Activated naive CD8-positive, alpha-beta T cell treated with anti-CD3 and anti-CD28 coated beads, Interleukin-2, amount 50 U/mL, for 24 hours (primary cell): ENCODE measurements at places on chromosomes 4 and X.

DNA sequence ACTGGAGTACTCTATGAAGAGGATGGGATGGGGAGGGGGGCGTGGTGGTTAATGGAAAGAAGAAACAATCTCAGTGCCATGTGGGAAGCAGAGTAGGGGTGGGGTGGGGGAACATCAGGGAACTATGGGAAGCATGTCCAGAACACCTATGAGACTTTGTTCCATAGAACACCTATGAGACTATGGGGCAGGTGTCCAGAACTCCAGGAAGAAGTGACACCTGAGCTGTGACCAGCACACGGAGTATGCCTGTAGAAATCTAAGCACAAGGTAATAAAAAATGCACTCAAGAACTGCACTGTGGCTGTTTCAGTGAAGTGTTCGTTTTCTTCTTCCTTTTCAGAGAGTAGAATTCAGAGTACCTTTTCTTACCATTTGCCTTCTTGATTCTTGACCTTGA is 704.8 kb upstream of the TENM3 start:
- no peak for DNase-seq

- DNase-seq: no peak
Measured at GRCh38 chrX:137915466-137915865, 349.5 kb downstream of the ZIC3 start.

GRCh38 chr4:169851750-169852149 is 94.0 kb upstream of the HPF1 start:
- DNase-seq: no peak

DNA sequence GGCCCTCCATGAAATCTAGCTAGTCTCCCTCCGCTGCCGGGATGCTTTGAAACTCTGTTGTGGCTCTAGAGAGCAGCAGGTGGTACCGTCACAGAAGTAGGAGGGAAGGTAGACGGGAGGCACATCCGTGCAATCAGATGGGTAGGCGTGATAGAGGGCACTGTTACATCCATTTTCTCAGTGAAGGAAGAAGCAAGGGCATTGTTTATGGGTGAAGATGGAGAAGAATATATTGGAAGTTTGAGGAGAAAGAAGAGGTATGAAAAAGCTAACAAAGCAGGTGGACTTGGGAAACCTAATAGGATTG is 1.3 kb downstream of the ANAPC4 start:
- DNase-seq: no peak

- no peak for DNase-seq
Measured at GRCh38 chr4:90718931-90719330, 591.7 kb downstream of the CCSER1 start.

DNA sequence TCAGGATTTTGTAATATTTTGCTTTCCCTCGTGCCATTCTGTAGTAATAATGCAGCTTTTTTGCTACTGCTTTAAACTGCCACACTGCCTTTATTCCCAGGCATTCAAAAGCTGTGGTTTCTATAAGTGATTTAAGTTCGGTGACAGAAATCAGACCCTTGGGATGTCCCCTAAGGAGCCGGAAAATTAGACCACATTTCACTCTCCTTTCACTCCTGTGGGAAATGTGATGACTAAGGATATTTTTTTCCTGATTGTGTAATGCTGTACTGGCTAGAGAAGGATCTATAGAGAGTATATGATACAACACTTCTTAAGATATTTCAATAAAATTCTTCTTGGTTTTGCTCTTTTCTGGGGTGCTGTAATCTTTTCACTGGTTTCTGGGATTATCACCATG is 24.4 kb downstream of the UGT2A3 start:
- DNase-seq: no peak

- no peak for DNase-seq
Measured at GRCh38 chrX:136452614-136453013, 35.1 kb upstream of the BRS3 start.

GRCh38 chrX:21873063-21873775 is 17.4 kb downstream of the YY2 start:
- no peak for DNase-seq

- DNase-seq: no peak
Measured at GRCh38 chr4:94728056-94728766, 29.5 kb upstream of the BMPR1B start.

- no peak for DNase-seq
Measured at GRCh38 chrX:8813036-8813435, 11.9 kb upstream of the FAM9A start.

GRCh38 chr4:5066101-5066500 is 14.8 kb downstream of the STK32B start:
- DNase-seq: no peak

DNA sequence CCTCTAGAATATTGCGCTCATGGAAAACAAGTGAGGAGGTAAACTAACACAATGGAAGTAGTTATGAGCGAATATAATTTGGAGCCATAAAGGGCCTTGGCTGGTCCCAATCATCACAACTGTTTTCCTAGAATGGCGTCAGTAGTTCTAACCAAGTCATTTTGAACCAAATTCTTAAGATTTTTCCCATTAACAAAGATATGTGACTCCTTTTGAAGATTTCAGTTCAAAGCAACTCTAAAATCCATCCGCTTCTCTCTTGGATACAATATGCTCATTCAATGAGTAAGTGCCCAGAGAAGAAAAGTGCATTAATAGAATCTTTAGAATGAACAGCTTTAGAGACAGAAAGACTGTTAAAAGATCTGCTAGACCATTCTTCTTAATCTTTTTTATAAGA is 19.6 kb upstream of the MYOZ2 start:
- no peak for DNase-seq

GRCh38 chr4:184811526-184812198 is 14.1 kb downstream of the ACSL1 start:
- DNase-seq: no peak

GRCh38 chr4:82500435-82501153 is 61.2 kb downstream of the TMEM150C start:
- no peak for DNase-seq

GRCh38 chr4:117968606-117969005 is 65.7 kb upstream of the NDST3 start:
- DNase-seq: no peak

GRCh38 chr4:44487341-44487740 is 38.7 kb upstream of the KCTD8 start:
- DNase-seq: no peak

- no peak for DNase-seq
Measured at GRCh38 chrX:11447418-11447817, 154.2 kb downstream of the AMELX start.
